NCI-H226 (cell line): ENCODE measurements at places on chromosomes 7 and 10.

- peak; percentile 62 for DNase-seq
Measured at GRCh38 chr10:74502963-74503608, 323.3 kb upstream of the KAT6B start.

DNA sequence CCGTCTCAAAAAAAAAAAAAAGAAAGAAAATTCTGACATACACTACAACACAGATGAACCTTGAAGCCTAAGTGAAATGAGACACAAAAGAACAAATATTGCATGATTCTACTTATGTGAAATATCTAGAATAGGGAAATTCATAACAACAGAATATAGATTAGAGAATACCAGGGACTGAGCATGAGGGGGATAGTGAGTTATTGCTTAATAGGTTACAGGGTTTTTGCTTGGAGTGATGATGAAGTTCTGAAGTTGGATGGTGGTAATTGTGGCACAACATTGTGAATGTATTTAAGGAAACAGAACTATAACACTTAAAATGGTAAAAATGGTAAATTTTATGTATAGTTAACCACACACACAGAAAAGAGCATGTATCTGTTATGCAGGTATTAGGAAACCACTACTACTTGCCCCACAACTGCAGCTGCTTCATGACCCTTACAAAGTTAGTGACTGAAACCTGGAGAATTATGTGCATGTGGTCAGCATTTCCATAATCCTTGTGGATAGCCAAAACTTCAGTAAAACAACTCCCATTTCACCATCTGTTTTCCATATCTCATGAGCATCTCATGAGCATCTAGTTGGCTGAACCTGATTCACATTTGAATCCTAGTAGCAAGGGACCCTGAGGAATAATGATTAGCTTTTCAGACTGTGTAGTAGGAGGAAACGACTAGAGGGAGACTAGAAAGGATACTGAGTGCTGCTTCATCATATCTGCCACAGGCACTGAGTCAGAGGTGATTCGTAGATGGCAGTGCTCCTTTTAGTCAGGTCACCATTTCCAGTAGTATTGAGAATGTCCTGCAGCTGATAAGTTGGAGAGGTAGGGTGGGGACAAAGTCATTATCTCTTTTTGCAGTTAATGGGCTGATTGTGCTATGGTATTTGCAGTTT, 26.3 kb downstream of the SAMD8 start:
- peak; percentile 44 for DNase-seq

GRCh38 chr7:96832092-96832662, 122.5 kb upstream of the SEM1 start:
- DNase-seq: no peak

DNA sequence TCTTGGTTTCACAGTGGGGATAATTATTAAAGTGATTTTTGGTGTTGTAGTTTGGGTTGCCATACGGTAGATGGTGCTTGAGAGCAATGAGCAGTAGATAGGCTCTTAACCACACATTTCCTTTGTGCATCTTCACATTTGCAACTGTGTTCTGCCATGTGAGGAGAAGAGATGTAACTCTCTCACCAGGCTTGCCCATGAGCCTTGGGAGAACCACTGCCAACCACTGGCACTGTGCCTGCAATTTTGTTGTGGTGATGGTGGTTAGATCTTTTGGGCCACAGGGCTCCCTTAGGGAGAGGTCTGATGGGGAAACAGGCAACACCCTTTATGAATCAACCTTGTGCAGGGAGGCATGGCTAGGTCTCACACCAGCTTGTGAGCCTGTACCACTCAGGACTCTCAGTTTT, 204.3 kb downstream of the CCDC7 start:
- DNase-seq: no peak

GRCh38 chr7:152347888-152348287, 87.9 kb downstream of the KMT2C start:
- DNase-seq: no peak

DNA sequence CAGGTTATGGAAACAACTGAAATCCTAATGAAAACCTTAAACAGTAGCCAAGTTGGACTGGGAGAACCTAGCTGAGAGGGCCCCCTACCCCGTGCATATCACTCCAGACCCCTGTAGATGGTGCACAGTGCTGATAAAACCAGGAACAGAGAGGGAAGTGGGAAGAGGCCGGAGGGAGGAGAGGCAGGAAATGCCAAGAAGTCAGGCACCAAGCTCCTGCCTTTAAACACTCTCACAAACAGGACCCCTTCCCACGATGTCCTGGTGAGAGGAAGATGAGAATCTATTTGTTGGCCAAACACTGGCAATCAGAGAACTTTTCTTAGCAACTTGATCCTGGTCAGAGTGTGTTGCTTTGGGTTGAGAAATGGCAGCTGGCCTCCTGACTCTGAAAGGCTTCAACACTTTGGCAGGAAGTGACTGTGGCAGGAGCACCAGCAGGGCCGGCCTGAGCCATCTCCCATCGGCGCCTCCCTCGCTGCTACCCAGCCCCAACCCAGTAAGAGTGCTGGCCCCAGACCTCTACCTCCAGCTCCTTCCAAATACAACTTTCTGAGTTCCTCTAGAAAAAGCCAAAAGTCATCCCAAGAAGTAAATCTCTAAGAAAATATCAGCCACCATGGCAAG, 39.5 kb downstream of the GSDME start:
- DNase-seq: peak; percentile 45

- no peak for DNase-seq
Measured at GRCh38 chr7:149147752-149148653, 750 bp downstream of the ZNF398 start.

- peak; percentile 37 for DNase-seq
Measured at GRCh38 chr7:43439631-43440401, 143.1 kb upstream of the STK17A start.

- DNase-seq: no peak
Measured at GRCh38 chr10:77267703-77268675, 369.6 kb downstream of the KCNMA1 start.

DNA sequence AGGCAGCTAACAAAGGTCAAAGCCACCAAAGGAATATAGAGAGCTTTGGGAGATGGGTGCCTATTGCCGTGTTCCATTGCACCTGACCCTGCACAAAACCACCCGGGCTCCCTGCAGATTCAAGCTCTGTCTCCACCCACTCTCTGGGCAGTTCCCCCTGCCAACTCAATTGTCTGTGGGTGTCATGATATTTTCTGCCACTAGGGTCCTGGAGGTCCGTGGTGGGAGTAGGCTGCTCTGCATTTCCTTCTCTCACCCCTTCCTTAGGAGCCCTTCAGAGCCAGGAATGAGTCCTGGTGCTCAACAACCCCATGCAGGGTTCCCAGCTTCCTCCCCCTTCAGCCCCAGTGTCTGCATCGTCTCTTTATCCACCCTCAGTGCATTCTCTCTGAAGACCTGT, 34.1 kb downstream of the PNLIPRP2 start:
- DNase-seq: no peak

GRCh38 chr7:8210845-8211724, 50.9 kb downstream of the ICA1 start:
- no peak for DNase-seq

DNA sequence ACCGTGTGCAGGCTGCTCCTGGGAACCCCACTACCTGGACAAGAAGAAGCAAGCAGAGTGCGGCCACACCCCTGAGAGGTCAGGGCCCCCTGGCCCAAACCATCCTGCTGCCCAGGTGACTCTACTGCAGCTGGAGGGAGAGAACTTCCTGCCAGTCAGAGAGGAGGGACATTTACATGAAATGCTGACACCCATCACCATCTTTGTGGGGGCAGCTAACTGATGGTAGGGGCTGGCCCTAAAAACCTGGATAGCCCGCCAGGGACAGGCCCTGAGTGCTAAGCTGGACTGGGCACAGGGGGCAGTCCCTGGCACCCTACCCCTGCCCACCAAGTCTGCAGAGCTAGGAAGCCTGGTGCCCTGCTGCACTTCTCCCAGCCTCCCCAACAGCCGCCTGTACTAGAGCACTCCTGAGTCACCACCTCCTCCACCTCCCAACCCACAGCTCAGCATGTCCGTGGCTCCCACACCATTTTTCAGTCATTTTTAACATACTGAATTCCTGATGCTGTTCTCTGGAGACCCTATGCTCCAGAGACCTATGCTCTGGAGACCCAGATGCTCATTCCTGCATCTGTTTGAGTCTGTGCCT, 27.5 kb downstream of the DPCD start:
- no peak for DNase-seq

DNA sequence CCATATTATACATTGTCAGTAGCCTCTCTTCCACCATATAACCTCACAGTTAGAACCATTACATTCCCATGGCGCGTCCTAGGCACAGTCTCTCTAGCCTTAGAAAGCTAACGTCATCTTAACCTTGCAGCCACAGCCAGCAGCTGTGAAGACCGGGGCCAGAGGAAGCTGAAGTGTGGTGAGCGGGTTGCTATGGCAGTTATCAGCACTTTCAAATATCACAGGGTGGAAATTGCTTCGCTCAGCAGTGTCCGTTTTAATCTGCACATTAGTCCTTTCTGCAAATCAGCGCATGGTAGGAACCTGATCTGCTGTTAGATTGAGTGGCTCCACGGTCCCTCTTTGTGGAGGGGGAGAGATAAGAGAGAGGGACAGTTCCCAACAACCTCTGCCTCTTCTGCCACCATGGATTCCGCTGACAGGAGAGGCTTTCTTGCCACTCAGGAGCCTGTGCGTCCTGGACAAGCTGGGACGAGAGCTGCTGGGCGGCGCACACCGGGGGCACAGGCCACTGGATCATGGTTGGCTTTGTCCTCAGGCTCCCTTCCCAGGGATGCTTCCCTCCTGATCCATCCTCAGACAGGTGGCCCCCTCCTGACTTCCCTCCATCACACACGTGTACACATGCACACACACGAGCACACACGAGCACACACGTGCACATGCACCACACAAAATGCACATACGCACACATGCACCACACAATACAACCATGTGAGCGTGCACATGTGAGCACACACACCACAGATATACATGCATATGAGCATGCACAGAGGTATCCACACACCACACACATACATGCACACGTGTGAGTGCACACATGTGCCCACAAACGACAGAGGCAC, 93.8 kb downstream of the WDR37 start:
- no peak for DNase-seq
